Activated CD4-positive, alpha-beta T cell treated with anti-CD3 and anti-CD28 coated beads for 36 hours (primary cell): ENCODE measurements at places on chromosomes 13 and 19. TPM values are rescaled to one million over a fixed set of nuclear protein-coding genes. Genes with fewer than 3 reads are reported as not detected.

DNA sequence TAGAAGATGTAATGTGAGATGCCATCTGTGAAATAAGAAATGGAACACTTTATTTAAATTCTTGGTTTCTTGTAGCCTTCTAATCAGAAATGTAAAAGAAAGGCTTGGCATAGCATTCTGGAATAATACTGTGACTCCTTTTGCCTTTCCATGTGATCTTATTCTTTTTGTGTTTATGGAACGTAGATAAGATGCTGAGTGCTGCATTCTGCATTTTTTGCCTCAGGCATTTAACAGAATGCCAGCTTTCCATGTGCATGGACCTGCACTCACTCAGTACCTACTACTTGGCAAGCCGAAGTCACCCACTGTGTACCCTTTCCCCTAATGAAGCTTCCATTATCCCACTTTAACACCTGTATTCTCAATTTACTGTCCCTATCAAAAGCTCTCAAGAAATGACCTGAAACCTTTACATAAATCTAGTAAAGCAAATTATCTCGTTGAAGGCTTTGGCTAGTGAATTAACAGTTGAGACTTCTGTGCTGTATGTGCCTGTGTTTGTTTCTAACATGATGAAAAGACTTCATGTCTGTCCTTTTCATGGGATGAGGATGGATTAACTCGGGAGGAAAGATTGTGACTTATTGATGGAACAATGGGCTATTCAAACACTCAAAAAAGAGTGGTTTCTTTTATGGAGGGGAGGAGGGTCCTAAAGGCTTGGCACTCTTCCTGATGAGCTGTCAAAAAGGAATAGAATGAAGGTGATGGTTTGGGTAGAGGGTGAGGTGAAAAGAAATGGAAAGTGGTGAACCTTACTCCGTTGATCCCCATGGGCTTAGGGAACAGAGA, 44.7 kb upstream of the FRY start:
- no peak for DNase-seq

Gene KLF12
- 20.1 TPM for total RNA-seq

Gene PABPC3
- 0.64 TPM for total RNA-seq

Gene ZNF296
- total RNA-seq, result 3.1 TPM

DNA sequence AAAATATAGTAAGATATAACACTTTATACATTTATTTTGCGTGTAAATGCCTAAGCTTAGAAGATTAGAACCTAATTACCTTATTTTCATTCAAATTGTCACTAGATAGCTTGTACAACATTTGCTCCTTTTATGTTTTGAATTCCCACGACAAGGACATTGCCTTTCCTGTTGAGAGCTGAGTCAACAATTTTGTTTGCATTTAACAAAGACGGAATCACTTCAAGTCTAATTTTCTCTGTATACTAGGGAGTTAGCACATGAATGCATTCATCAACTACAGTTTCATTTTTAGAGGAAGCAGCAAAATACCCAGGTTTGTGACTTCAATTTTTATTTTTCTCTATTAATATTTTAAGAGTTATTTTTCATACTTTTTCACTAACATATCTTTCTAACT, 48.7 kb upstream of the PCCA start:
- no peak for DNase-seq

Gene GJB6
- 2.9 TPM for total RNA-seq

GRCh38 chr19:24048261-24048660, 38.7 kb upstream of the ZNF254 start:
- DNase-seq, result no peak

- no peak for DNase-seq
These were observed 13.6 kb upstream of the EPSTI1 start for GRCh38 chr13:43005460-43006236.

- no peak for DNase-seq
These were observed 72.0 kb upstream of the USP29 start for GRCh38 chr19:57047743-57048142.

Gene HIPK4
- total RNA-seq, result 0.09 TPM

DNA sequence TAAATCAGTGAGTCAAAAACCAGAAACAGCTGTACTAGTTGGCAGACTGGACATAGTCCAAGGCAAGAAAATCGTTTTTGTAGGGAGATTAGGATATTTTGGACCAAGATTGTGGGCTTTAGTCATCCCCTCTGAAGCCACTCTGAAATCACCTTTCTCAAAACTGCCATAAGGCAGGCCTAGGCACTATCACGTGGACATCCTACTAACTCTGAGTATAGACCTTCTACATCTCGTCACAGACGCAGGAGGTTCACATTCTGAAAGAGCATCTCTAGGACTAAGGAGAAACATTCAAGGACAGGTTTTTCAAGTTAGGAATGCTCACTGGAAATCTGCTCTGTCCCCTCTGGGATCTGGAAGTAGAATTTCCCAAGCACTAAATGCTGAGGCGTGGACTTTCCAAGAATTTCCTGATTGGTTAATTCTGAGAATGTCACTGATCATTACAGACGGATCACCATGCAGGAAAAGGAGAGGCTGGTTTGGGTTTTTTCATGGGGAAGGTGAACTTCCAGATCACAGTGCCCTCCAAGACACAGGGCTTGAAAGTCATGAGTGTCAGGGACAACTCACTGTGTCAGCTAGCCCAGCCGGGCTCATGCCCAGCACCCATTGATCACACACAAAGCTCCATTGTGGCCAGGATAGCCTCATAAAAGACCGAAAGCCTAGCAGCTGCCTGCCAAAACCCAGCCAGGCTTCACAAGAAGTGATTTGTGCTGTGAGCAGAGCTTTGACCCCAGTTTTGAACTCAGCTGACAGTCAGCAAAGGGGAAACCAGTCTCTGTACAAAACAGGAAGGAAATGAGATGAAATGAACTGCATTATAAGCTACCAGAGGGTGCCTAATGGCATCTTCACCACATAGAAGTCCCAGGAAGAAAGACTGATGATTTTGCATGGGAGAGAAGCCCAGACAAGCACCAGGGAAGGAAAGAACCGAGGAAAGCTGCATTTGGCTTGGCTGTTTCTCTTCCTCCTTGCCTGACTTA, 2.7 kb upstream of the RUBCNL start:
- peak; percentile 29 for DNase-seq

GRCh38 chr19:10402441-10403038, 802 bp downstream of the CDC37 start:
- DNase-seq, result no peak

Gene TIMM50
- 99.4 TPM for total RNA-seq

GRCh38 chr13:97344265-97345175, 89.4 kb upstream of the RAP2A start:
- peak; percentile 73 for DNase-seq

DNA sequence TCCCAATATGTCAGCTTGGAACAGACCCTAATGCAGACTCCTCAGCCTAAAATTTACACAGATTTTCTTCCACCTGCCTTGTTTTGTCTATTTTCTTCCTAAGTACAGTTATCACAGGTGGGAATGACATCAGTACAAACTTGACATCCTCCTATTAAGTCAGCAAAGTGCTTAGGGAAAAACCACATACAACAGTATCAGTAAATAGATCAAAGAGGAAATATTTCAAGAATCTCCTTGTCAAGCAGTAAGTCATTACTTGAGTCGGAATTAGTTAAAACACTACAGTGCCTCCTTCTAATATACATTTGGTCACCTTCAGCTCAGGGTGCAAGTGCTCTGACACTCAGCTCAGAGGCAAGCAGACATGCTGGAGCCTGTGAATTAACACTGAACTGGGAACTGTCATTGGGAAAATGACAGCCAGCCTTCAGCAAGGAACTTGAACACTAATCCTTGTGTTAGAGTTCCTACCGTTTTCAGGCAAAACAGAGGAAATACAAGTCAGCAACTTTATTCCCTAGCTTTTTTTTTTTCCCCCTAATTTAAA, 394.3 kb upstream of the HTR2A start:
- no peak for DNase-seq

Gene AMH
- 1.9 TPM for total RNA-seq

DNA sequence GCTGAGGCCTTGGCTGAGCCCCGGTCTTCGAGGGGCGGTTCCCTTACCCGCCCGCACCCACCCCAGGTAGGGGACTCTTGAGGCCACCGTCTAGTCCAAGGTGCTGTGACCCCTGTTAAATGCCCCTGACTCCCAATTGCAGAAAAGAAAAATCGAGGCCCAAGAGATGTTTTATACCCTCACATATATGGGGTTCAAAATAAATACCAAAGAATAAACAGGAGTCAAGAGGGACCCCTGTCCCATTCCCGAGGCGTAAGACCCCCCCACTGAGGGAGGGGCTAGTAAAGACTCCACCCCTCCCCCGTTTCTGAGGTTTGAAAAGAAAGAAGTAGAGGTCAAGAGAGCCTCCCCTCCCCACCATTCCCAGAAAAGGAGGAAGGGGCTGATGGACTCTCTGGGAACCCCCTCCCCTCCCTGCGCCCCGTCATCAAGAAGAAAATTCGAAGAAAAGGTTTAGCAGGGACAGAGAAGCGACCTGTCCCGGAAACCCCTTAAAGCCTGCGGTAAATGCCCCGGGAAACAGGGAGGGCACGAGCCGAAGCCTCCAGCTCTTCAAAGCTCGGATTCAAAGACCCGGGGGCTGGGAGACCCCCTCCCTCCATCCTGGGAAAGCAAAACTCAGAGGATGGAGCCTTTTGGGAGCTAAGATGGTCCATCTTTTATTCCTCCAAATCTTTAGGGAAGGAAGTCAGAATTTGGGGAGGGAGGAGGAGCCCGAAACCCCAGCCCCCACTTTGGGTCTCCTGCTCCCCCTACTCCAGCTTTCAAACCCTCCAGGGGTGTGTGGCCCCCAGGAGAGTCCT, 755 bp upstream of the RAB3A start:
- DNase-seq, result no peak

Gene UBE2L5
- 0.11 TPM for total RNA-seq

Gene FAM83E
- total RNA-seq, result 4.1 TPM

Gene PTGER1
- 0.25 TPM for total RNA-seq

- peak; percentile 87 for DNase-seq
These were observed 2.5 kb downstream of the CFD start for GRCh38 chr19:861756-862580.

GRCh38 chr19:10195199-10195519, 406 bp upstream of the DNMT1 start:
- no peak for DNase-seq

- no peak for DNase-seq
These were observed 73.2 kb upstream of the CACNA1A start for GRCh38 chr19:13579388-13580060.

Gene ARL11
- 0.72 TPM for total RNA-seq

DNA sequence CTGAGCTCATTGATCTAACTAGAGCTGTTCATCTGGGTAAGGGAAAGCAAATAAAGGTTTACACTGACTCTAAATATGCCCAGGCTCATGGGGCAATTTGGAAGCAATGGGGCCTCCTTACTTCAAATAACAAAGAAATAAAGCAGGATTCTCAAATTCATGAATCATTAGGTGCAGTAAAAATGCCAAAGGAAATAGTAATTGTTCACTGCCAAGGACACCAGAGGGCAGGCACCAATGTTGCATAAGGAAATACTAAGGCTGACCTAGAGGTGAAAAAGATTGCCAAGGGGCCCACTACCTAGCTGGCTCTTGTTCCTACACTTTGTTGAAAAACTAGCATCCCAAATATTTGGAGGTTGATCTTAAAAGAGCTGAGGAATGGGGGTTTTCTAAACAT, 1686.7 kb upstream of the MIR17HG start:
- DNase-seq, result no peak

Gene CEACAM7
- not detected for total RNA-seq

DNA sequence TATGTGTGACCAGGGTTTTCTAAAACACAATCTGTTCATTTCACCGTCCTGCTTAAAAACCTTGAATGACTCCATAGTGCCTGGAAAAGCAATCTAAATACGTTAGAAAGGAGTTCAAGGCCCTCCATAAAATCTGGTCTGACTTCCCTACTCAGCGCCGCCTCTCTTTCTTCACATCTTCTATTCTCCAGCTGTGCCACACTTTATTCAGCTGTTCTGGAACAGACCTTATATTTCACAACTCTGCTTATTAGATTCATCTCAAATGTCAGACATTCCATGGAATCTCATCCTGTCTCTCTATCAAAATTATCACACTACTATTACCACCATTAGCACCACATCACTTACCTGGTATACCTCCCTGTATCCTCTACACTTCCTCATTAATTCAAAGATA, 19.8 kb upstream of the SPART start:
- no peak for DNase-seq

- no peak for DNase-seq
These were observed 15.1 kb downstream of the CUL4A start for GRCh38 chr13:113224486-113224885.

DNA sequence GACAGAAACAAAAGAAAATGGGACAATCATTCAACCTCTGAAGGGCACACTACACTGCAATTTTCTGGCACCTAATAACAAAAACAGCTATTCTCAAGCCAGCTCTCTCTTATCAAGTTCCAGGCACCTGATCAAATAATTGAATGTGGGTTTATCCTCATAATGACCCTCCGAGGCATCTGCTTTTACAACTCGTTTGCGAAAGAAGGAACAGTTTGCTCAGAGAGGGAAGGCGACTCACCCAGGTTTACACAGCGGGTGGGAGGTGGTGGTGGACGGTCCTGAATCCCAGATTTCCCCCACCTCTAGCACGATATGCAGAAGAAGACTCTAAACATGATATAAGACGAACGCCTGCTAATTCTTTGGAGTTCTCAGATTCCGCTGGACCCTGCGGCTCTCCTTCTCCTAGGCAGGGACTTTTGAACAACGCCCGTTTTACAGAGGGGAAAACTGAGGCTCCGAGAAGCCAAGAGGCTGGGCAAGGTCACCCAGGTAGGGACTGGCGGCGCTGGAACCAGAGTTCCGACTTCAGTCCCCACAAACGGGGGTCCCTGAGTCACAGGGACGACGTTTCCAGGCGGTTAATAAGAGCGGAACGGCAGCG, 641 bp downstream of the SGTA start:
- no peak for DNase-seq

DNA sequence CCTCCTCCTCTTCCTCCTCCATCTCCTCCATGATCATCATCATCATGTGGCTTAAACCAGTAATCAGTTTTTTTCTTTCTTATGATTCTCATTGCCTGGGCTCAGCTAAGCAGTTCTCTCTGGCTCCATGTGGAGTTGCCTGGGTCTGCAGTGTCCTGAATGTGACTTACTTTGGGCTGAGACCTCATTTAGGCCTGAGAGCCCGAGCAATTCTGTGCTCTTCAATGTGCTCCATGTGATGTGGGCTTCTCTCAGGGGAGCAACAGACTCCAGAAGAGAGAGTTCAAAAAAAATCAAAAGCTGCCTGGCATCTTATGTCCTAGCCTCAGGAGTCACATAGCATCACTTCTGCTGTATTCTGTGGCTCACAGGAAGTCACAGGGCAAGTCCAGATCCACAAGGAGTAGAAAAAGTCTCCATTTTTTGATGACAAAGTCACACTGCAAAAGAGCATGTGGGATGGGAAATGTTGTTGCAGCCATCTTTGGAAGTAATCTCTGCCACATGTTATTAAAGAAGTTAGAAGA, 128.7 kb downstream of the MAB21L1 start:
- no peak for DNase-seq

Gene CBY2
- total RNA-seq, result not detected

Gene LILRB2
- not detected for total RNA-seq

Gene CCDC169
- total RNA-seq, result 0.30 TPM
